ENCODE measurements at places on chromosomes 7 and 10.
A peak's percentile ranks its signal among the peaks of the same experiment; 100 is the strongest.

GRCh38 chr10:3645406-3645805 is 139.6 kb downstream of the KLF6 start:
- DNase-seq: no peak

GRCh38 chr10:130440971-130441370 is 304.8 kb downstream of the GLRX3 start:
- DNase-seq: no peak

DNA sequence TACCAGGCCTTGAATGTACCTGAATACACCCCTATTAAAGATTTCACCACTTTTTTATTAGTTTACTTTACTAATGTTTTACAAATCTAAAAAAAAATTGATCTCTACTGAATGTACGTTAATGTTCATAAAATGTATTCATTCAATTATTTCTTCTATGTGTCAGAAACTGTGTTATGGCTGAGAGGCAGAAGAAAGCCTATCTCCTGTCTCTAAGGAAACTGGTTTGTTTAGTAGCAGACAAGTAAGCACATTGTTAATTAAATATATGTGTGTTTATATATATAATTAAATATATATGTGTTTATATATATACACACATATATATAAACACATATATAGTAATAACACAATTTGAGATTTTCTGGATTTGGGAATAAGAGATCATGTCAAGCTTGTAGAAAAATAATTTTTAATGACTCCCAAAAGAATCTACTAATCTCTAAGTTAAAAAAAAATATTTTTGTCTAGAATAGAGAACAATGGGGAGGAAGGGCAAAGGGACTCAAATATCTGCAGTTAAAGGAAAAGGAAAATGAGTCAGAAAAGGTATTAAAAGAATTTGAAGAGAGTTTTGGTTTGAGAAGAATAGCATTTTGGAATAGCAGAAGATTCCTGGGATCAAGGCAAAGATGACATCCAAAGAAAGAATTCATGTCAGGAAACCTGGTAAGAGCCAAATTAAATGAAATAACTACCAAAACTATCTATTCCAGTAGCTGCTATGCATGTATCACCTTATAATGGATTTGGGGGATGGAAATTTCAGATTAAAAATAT is 92.1 kb downstream of the CH25H start:
- peak; percentile 61 for DNase-seq

GRCh38 chr10:88047579-88047978 is 184.2 kb downstream of the PTEN start:
- DNase-seq: no peak

- peak; percentile 78 for DNase-seq
These were observed 133.8 kb upstream of the HDAC9 start for GRCh38 chr7:18361756-18362155.

DNA sequence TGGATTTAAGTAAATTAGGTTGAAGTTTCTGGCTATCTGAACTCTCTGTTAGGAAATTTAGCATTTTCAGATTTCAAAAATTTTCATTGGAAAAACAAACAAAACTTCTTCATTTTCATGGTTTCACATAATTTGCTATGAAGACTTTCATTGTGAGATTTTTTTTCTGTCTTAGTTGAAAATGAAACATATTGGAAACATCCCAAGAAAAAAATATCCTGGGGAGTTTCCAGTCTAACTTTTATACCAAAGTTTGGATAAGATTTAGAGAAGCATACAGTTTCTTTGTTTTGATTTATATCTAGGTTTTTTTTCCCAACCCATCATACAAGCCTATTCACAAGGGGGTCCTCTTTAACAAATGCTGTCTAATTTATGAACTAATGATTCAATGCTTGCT is 300.5 kb upstream of the SEMA3A start:
- DNase-seq: peak; percentile 3

GRCh38 chr10:13993169-13993568 is 337.6 kb downstream of the FRMD4A start:
- peak; percentile 95 for DNase-seq

DNA sequence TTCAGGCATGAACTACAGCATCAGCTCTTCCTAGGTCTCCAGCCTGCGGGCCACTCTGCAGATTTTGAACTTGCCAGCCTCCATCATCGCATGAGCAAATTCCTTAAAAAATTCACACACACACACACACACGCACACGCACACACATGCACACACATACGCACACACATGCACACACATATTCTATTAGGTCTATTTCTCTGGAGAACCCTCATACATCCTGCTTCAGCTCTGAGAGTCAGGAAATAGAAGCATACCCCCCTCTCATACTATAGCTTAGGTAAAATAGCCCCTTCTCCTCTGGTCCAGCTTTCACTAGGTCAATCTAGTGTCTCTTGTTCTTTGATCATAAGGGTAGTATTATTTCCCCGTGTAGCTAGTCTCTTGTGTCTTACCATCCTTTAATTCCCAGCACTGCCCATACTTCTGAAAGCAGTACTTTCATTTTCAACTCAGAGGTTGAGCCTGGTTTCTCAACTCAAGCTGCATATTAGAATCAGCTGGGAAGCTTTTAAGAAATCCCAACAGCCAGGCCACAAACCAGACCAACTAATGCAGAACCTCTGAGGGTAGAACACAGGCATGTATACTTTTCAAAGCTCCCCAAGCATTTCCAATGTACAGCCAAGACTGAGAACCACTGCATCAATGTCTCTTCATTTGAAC is 30.9 kb upstream of the ITGB8 start:
- DNase-seq: peak; percentile 66

- no peak for DNase-seq
These were observed 120.8 kb upstream of the RET start for GRCh38 chr10:42956045-42956444.

DNA sequence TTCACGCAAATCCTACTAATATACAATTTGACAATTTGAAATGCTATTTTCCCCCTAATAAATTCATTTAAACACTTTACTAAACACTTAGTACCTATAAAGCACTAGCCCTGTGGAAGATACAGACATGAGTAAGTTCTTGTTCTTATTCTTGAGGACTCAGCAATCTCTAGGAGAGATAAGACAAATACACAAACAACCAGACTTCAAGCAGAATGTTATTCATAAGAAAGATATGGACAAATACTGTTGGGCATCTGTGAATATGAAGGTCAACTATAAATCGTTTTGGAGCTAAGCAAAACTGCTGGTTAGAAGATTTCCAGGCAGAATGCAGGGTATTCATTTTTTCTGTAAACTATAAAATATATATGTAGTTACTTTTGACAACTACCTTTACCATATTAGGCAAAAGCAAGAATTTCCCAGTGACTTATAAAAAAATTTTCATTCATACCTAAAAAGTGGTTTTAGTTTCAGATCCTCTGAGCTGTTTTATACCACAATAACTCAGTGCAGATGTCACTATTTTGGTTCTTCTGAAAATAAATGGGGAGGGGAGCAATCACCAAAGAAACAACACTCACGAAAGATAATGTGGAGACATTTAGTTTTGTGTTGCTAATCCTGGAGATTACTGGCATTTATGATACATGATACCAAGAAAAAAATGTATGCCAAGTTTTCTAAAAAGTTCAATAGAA is 3.8 kb downstream of the VPS41 start:
- peak; percentile 4 for DNase-seq

DNA sequence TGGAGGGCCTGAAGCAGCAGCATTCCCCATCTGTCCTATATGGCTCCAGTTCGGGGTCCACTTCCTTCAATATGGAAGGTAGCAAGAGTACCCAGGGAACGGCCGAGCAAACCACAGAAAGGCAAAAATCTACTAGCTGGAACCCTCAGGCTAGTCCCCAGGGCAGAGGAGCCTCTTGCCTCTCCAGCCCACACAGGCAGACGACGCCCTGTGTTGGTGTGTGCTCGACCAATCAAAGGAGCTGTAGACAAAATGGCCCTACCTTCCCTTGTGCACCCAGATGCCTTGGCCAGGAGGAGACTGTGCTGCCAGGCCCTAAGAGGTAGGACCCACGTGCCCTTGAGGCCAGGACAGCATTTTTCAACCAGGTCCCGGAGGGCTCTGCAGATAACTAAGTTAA is 91.5 kb downstream of the FAM53B start:
- DNase-seq: no peak

DNA sequence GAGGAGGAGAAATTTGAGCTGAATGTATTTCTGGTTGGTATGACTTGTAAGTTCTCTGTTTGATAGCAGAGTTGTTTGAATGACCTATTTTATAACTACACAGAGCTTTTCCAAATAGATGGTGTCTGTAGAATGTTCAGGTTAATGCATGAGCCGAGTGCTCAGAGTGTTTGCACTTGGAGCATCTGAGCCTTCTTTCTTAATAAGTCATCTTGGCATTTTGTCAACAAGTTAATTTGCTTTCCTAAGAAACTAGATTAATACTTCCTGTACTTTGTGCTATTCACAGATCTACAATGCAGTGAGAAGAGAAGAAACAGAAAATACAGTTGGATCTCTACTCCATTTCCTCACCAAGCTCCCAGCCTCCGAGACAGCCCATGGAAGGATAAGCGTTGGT is 138.2 kb downstream of the PLCE1 start:
- DNase-seq: peak; percentile 64

DNA sequence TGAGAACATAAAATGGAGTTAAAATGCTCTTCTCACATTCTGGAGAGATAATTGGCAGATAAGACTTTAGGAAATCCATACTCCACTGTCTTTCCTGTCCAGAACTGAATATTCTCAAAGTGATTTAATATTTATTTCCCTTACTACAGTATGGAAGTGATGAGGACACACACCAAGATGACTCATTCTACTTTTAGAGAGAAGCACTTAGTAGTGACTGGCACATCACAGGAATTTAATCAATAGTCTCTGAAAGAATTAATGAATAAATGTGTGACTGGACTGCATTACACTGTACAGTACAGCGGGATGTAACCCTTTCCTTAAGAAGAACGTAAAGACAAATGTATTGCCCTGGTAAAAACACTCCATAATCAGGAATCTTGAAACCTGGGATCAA is 116.7 kb downstream of the SEMA3E start:
- DNase-seq: no peak

DNA sequence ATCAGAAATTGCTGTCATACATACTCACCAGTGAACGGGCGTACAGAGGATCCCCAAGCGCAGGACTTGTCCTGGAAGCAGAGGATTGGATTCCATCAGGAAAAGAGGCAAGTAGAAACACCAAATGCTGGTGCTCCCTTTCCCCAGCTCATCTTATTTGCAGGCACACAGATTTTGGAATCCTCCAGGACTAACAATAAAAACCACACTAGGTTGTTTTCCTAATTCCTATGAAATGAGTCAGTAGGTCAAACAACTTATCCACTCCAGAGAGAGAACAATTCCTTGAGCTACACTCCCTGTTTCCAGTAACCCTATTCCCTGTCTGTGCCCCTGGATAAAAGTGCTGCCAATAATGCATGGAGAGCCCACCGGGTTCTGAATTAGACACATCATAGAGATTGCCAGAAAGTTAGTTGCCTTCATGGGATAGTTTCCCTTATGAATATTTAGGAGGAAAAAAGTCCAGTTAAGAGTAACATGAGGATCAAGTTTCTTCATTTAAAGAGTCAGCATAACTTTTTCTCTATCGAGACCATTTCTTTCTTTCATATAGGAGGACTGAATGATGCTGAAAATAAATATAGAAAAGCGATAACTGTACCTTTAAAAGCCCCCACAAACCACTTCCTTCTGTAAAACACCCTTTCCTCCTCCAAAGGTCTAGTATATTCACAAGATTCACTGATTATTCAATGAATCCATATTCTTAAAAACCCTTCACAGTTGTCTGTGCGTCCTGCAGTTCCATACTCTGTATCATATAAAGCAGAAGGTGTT is 178.3 kb upstream of the KLF14 start:
- peak; percentile 90 for DNase-seq

- DNase-seq: no peak
These were observed 46.7 kb downstream of the PKD1L1 start for GRCh38 chr7:47901542-47901941.

GRCh38 chr7:6205971-6206660 is 66.3 kb downstream of the CYTH3 start:
- DNase-seq: peak; percentile 64

- no peak for DNase-seq
These were observed 23.3 kb downstream of the ADCY1 start for GRCh38 chr7:45597286-45597984.

Measured in fibroblast of the aortic adventitia (primary cell).